ENCODE measurements at places on chromosomes 12 and 14.

DNA sequence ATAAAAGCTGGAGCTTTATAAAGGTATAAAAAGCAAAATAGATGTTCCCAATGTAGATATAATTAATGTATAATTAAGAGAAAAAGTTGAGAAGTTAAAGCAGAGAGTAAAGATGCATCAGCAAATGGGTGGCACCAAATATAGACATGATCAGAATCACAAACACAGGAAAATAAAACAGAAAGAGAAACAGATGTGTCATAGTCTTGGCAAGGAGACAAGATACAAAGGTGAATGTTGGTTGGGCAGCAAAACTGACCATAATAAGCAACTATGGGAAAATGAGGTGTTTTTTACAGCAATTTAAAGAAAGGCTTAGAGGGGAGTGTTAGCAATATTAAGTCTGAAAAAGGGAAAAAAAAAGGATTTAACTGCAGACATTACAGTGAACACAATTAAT lies 135.4 kb upstream of the CLEC14A start:
- no peak for DNase-seq

- no peak for DNase-seq
Measured at GRCh38 chr14:70810621-70811020, 1.3 kb upstream of the MAP3K9 start.

- no peak for DNase-seq
Measured at GRCh38 chr14:55814064-55814463, 234.1 kb downstream of the KTN1 start.

- no peak for DNase-seq
Measured at GRCh38 chr12:109630815-109631214, 57.2 kb downstream of the MVK start.

GRCh38 chr12:96858162-96858561 lies 48.9 kb upstream of the NEDD1 start:
- DNase-seq = no peak

DNA sequence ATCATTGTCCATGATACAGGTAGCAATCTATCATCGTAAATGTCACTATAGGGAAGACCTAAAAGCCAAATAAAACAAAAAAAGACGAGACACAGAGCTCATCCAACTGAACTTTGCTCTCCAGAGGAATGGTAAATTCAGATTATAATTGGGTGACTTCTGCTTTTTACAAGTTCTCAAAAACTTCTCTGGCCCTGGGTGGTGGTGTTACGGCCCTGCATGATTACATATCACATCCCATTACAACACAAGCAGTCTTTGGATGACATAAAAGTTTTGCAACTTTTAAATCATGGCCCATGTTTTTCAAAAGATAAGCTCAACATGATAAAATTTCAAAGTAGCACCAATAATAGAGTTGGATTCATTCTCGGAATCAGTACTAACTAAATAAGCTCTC lies 299.6 kb downstream of the DIO2 start:
- no peak for DNase-seq

- no peak for DNase-seq
Measured at GRCh38 chr14:24817212-24818057, 183.4 kb upstream of the GZMB start.

All from anterior cingulate cortex (tissue), 58 donors.